Vagina (tissue), 2 donors: ENCODE measurements at places on chromosomes 12 and 14.

DNA sequence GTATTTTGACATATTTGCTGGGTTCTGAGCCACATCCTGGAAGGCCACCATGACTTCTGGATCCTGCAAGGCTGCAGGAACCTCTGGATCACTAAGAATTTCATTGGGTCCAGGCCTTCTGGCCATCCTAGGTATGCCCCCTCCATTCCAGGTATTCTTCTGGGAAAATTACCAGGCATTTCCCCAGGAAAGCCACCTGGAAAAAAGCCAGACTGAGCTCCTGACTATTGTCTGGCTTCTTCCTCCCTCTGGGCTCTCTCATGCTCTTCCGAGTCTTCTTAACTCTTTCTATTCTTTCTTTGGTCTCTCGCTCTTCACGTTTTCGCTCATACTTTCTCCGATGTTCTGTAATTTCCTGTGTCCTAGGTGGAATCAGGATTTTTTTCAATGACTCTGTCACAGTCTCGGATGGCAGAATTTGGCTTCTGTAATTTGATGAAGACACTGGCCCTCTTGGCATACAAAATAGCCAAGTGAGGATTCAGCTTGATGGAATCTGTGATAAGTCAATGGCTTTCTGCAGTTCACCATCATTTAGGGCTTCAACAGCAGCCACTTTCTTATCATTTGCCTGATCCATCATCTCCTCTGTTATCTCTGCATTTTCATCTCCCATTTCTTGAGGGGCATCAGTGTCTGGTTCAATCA, 42.6 kb downstream of the ATP23 start:
- DNase-seq, result no peak

- no peak for DNase-seq
Measured at GRCh38 chr12:92446083-92446460, 256.7 kb upstream of the PLEKHG7 start.

- no peak for DNase-seq
Measured at GRCh38 chr14:49893309-49894213, 679 bp downstream of the ARF6 start.

GRCh38 chr14:103480595-103480994, 42.0 kb downstream of the CKB start:
- no peak for DNase-seq

GRCh38 chr14:84671776-84672175, 858.2 kb upstream of the FLRT2 start:
- no peak for DNase-seq

DNA sequence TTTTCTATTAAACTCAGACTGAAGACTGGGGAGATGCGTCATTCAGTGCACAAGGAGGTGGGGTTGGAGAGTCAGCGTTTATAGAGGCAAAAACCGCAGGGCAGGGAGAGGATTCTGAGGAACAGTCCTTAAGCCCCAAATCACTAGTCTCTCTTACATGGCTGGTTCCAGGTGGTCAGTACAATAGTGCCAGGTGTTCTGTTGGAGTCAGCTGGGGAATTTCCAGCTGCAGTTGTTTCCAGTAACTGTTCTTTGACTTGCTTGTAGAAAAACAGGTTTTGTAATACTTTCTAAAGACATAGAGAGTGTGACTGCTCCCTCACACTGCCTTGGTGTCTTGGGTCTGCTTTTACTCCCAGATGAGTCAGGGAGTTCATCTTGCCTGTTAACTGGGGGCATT, 192.2 kb downstream of the TMTC3 start:
- no peak for DNase-seq

DNA sequence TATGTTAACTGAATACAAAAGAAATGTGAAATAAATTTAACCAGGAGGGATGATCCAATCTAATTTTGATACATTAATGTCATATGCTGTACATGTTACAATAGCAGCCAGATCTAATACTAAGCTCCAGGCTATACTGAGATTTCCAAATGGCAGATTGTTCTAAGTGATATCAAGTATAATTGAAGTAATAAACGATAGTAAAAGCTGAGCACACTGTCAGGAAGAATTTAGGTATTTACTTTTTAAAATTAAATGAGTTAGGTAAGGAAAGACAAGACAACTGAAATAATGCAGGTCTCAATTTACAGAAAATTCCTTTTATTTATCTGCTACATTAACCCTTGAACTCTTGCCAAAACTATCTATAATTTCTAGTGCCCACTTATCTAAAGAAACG, 39.9 kb downstream of the INSM2 start:
- DNase-seq, result no peak

DNA sequence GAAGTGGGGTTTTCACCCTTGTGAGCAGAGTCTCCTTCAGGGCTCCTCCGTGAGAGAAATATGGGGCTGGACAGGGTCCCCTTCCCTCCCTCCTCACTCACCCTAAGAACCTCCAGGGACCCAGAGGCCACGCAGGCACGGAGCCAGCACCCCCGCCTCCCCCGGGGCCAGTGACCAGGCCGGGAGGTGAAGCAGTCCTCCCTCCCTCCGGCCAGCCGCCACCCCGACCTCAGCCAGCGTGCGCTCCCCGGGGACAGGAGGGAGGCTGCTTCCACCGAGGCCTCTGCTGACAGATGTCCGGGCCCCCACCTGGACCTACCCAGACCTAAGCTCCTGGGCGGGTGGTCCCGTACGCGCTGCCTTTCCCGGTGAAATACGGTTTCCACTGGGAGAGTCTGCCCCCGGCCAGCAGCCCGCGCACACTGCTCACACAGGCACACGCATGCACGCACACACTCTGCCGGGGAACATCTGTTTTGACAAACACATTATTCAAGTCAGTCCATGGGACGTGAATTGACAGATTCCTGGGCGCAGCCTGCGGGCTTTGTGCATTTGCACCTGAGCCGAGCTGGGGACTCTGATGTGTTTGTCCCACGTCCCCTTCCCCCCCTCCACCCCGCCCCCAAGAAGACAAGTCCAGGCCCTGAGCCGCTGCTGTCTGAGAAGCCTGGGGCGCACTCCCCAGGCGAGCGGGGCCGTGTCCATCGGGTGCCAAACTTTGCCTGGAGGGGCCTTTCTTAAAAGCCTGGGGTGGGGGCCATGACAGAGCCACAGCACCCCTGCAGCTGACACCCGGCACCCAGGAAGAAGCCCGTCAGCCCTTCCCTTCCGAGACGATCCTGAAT, 725 bp downstream of the RIMBP2 start:
- DNase-seq, result no peak
